Cortex of kidney (tissue), 1 donor: ENCODE measurements at places on chromosomes 7 and 10.

DNA sequence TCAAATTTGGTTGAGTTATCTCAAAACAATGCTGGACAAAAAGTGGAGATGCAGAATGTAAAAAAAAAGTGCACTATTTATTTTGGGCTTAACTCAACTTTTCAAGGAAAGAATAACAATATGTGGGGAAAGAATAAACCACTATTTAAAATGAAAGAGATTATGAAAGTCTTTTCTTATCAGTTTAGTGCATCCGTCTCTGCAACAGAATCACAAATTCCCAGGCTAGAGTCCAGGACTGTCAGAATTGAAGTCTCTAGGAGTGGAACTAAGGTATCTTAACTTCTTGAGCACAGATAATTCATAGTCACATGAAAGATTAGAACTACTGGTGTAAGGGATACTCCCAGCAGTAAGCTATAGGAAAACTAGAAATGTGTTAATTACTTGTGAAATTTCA lies 1200.3 kb upstream of the LRRN3 start:
- DNase-seq, result no peak

- DNase-seq, result no peak
Observed at GRCh38 chr7:126362746-126363145, 890.0 kb downstream of the GRM8 start.

DNA sequence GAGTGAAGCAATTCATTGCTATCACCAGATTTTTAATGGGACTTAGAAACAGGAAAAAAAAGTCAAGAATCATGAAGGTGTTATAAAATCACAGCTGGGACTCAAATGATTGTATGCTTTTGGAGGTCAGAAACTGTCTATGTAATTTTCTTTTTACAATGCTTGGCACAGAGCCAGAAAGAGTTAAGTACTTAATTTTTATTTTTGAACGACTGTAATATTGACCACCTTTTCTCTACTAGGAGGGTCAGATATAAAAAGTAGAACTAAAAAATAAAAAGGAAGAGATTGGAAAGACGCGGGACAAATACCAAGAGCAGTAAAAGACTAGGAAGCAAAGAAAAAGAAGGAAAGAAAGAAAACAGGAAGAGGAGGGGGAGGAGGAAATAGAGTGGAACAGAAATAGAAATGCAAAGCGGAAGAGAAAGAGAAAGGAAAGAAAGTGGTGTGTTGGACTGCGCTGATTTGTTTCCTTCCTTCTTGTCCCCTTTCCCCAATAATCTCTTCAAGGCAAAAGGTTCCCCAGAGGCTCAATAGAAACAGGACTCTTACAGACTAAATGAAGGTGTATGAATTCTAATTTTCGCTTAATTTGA lies 23.2 kb upstream of the C1GALT1 start:
- no peak for DNase-seq

DNA sequence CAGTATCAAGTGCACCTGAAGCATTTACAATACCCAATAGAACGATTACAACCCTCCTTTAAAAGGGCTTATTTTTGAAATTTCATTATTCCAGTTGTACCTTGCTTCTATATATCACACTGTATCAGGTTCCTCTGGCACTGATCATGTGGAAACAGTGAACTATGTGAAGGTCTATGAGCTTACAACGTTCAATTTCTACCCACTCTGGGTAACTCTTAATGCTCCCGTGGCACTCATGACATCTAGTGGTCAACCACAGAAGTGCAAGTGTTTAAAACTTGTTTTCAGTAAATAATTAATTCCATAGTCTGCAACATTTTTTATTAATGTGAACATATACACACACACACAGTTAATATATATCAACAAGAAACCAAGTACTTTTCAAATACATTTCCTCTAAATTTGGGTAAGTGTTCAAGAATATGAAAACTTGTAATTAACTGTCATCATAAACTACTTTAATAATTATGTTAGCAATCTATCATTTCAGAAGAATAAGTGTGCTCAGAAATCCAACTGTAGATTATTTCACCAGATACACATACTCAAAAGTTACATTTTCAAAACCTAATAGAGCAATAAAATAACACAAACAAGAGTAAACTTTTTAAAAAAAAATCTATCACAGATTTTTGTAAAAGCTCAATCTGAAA lies 61.0 kb downstream of the MPP7 start:
- DNase-seq, result no peak
